ENCODE measurements at places on chromosomes 13 and 19. TPM values are rescaled to one million over a fixed set of nuclear protein-coding genes. Genes with fewer than 3 reads are reported as not detected.

The DACH1 gene
- 1.00 TPM for total RNA-seq

The C19orf73 gene
- total RNA-seq = 1.0 TPM

DNA sequence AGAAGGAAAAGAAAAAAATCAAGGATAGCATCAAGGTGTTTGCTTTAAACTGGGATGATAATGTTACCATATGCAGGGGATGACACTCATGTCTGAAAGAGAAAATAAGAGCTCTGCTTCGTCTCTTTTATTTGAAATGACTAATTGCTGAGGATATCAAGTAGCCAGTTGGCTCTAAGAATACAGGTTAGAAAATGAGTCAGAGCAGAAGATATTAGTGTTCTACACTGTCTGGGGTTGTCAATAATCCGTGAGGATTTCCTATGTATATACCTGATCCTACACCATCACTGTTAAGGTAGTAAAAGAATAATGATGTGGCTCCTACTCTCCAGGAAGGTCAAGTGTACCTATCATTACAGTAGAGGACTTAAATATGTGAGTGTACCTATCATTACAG, 562.5 kb downstream of the GPC6 start:
- no peak for DNase-seq

DNA sequence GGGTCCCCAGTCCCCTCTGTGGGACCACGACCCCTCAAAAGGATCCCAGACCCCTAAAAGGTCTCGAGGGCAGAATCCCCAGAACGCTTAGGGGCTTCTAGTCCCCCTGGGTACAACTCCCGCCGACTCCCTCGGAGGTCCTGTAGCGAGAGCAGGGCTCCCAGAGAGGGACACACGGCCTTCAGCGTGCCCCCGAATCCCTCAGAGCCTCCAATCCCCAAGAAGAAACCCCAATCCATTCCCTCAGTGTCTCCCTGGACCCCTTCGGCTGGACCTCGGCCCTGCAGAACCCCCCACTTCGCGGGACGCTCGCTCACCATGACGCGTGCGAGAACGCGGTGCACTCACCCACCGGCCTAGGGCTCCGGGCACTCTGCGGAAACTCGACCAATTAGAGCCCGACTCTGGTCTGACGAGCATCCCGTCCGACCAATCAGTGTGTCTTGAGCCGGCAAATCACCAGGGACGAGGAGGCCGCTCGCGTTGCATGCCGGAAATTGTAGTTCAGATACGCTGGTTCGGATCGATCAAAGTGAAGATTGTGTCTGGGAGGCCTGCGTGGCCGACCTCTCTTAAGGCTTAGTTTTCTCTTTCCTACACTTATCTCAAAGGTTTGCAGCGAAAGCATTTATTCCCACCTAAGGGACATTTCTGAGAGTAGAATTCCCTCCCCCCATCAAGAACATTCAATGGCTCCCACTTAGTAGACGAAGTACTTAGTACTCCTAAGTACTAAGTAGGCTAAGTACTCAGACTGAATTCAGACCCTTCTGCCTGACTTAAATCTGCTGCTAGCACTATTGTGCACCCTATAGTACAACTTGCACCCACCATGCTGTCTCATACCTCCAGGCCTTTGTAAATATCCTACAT, at the start of gene TMEM161A:
Gene TMEM161A, minus strand, starts transcription at position 370 of the 873 bp plus-strand sequence. Its CDS starts 50 bp downstream, at position 320.
- peak; percentile 98 for DNase-seq

DNA sequence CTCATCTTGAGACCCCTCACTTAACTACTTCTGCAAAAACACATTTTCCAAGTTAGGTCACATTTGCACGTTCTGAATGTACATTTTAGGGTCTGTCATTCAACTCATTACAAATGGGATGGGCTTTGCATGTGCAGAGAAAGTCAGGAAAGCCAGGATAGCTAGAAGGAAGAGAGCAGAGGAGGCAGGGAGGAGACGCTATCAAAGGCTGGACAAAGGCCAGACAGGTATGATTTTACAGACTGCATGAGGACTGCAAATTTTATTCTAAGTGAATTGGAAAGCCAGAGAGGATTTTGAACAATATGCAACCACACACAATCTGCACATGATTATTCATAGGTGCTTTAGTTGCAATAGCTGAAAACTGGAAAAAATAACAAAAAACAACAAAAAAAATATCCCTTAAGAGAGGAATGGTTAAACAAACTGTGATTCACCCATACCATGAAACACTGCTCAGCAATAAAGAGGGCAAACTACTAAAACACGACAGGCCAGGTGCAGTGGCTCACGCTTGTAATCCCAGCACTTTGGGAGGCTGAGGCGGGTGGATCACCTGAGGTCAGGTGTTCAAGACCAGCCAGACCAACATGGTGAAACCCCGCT, 21.1 kb downstream of the SYDE1 start:
- no peak for DNase-seq

DNA sequence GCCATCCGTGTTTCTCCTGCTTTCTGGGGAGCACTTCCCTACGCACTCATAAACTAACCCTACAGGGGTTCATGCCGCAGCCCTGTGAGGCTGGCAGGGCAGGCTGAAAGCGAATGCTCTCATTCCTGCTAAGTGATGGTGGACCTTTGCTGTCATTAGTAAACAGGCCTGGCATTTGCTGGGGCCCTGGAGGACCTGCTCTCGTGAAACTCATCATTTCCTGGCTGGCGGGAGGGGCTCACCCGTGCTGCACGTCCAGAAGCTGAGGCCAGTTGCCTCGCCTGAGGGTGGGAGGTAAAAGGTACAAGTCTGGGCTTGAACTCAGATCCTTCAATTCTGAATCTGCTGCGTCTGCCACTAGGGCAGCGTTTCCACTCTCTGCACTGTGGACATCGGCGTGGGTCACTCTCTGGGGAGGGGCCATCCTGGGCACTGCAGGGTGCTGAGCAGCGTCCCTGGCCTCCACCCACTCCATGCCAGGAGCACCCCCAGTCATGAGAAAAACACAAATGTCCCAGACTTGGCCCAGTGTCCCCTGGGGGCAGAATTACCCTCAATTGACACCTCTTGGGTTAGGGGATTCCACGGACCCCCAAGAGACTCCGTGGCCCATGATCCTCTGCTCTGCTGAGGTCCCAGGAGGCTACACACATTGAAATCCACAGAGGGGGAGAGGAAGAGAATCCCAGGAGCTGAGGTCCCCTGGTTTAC, 7.0 kb downstream of the MOB3A start:
- no peak for DNase-seq

- no peak for DNase-seq
Measured at GRCh38 chr19:5006821-5007220, 37.9 kb downstream of the KDM4B start.

- peak; percentile 98 for DNase-seq
Measured at GRCh38 chr19:12881172-12881808, at the start of gene DNASE2. Gene DNASE2 (minus strand): TSS chr19:12881449. CDS start chr19:12881375, 74 bp downstream.

DNA sequence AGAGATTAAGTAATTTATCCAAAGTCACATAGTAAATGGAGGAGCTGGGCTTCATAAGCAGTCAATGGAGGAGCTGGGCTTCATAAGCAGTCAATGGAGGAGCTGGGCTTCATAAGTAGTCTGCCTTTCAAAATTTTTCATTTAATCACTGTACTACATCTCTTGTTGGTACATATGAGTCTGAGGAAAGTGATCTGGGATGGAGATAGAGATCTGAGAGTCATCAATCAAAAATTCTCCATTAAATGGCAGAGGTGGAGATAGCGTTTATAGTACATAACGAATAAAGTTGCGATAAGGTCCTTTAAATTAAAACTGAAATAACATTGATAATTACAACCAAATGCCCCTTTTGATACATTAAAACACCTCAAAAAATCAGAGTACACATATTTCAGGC, 189.3 kb downstream of the KLF5 start:
- no peak for DNase-seq

Data from cardiac septum (tissue), 1 donor.